Osteocyte (in vitro differentiated cells): ENCODE measurements at places on chromosomes 11 and 22. TPM values are rescaled to one million over a fixed set of nuclear protein-coding genes. Genes with fewer than 3 reads are reported as not detected.

The PRRG4 gene
- total RNA-seq = not detected in 2 replicates

GRCh38 chr22:20530368-20531153 is 23.2 kb downstream of the MED15 start:
- no peak for DNase-seq

DNA sequence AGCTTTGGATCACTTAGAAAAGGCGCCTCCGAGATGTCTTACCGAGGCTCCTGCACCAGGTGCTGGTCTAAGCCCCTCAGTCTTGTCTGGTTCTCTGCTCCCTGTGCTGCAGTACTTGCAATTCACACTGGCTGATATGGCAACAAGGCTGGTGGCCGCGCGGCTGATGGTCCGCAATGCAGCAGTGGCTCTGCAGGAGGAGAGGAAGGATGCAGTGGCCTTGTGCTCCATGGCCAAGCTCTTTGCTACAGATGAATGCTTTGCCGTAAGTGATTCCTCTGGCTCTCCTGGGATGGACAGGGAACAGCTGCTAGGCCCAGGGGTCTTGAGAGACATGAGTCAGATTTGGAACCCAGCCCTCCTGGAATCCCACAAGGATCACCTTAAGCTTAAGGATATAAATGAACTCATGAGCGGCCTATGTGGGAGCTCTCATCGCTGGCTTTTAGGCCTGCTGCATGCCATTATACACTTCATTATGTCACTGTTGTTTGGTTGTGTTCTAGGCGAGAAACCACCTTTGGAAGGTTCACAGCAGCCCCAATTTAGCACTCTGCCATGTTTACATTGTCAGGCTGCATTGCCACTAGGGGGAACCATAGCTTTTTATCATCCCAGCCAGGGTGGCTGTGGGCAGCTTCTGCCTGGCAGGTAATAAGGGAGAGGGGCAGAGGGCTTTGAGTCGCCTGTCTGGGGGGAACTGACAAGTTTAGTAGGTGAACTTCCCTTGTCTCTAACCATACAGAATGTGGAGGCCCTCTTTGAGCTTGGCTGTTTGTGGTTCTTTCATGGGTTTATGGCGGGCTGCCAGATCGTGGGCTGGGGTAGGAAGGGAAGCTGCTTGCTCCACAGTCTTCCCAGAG is 8.5 kb downstream of the ACAD8 start:
- no peak for DNase-seq

The HTR3B gene
- not detected in 2 replicates for total RNA-seq

DNA sequence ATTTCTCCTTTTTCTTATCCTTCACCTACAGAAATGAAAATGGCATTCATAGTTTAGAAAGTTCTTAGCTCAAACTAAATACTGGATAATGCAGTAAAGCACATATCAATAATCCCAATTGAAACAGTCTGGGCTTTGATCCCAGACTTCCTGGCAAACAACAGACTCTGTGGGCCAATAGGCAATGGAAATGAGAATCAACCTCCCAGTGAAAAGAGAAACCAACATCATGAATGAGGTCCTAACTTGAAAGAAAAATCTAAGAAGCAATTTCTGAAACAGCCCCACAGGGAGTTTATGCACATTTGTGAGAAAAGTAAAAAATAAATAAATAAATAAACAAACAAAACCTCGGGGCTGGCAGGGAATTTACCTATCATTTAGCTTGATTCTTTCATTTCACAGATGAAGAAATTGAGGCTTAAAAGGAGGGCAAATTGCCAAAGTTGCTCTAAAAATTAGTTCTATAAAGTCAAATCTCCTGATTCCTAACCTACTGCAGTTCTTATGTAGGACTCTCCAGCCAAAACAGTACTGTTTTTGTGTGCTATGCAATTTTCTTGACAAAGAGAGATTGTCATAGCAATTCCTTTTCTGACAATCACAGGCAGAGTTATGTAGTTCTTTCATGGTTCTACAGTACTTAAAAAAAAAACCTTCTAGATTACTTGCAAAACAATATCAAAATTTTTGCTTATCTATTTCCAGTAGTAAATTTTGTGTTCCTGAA is 265.8 kb downstream of the GRM5 start:
- DNase-seq = no peak

GRCh38 chr11:131411636-131412035 is 41.2 kb downstream of the NTM start:
- no peak for DNase-seq

The CHST1 gene
- total RNA-seq = 0.16 and 0.67 TPM in 2 replicates

The KCNJ1 gene
- total RNA-seq = not detected in 2 replicates

GRCh38 chr11:61362542-61362875 is 335 bp downstream of the TMEM138 start:
- DNase-seq = no peak

The PHLDA2 gene
- total RNA-seq = 89.6 and 96.1 TPM in 2 replicates

The MTA2 gene
- total RNA-seq = 91.6 and 107 TPM in 2 replicates

GRCh38 chr11:41121600-41121999 is 337.9 kb downstream of the LRRC4C start:
- no peak for DNase-seq

The OMP gene
- not detected in 2 replicates for total RNA-seq

The KDM4E gene
- not detected in 2 replicates for total RNA-seq

DNA sequence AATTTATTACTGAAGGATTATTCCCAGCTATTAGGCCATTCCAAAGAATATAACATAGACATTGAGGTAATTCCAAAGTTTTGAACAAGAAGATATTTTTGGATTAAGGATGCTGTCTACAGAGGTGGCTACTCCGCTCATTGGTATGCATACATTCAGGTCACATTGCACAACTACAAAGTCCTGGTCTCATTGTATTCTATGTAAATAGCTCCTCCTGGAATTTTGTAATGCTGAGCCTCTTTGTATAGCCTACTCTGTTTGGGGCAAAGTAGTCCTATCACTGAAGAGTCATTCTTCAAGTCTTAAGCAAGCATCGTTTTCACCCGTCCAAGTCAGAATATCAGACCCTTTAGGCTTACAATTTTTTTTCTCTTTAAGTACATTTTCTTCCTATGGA is 142.4 kb downstream of the KIF18A start:
- DNase-seq = no peak

DNA sequence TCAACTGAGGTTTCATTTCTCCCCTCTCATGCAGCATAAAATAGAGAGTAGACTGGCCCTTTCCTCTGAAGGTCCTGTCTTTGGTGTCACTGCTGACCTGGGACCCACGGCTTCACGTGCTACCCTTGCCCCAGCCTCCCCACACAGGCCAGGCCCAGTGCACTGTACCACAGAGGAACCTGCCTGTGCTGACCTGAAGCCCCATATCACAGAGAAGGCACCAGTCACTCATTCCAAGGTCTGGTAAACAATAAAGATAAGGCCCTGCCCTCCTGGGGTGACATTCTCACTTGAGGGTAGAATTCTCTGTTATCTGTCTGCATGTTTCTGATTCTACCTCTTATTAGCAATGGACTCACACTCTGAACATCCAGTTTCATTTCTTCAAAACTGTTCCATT is 51.3 kb downstream of the RPL27A start:
- DNase-seq = no peak

The LIN7C gene
- total RNA-seq = 20.3 and 21.8 TPM in 2 replicates

GRCh38 chr11:110374921-110375320 is 54.8 kb upstream of the FDX1 start:
- no peak for DNase-seq

- no peak for DNase-seq
Measured at GRCh38 chr11:32630844-32631243, 47.2 kb downstream of the EIF3M start.

DNA sequence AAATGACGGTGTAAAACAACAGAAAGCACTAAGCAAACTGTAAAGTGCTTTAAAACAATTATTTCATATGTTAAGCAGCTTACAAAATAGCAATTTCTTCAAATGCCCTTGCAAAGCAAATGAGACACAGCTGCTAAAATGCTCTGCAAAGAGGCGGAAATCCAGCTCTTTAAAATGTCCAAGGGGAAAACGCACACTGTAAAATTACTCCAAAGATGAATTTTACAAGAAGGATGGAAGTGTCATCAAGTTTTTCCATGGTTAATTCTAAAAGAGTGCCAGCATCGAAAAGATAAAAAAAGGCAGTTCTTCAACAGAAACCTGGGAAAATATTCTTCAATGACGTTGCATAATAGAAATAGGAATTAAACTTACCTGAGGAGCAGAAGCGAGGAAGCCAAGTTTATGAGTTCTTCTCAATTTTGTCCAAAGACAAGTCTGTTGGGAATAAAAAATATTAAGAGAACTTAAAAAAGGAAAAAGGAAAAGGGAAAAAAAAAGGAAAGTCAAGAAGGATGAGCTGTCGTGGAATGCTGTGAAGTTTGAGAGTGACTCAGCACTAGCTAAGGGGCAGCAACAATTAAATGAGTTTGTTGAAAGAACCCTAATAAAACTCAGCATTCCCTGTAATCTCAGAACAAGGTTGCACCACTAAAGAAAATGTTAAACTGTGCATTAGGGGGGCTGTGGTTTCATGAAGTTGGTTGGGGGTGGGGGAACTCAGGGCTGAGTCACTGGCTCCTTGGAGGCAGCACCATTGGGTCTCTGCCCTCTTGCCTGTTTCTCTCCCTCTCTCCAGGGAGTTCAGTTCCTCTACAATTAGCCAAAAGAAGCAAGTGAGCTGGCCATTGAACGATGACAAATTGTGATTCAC is 64.2 kb upstream of the BLID start:
- DNase-seq = no peak

- no peak for DNase-seq
Measured at GRCh38 chr11:36976741-36977140, 378.7 kb upstream of the RAG2 start.

GRCh38 chr22:23036684-23037428 is 33.5 kb upstream of the GNAZ start:
- no peak for DNase-seq

DNA sequence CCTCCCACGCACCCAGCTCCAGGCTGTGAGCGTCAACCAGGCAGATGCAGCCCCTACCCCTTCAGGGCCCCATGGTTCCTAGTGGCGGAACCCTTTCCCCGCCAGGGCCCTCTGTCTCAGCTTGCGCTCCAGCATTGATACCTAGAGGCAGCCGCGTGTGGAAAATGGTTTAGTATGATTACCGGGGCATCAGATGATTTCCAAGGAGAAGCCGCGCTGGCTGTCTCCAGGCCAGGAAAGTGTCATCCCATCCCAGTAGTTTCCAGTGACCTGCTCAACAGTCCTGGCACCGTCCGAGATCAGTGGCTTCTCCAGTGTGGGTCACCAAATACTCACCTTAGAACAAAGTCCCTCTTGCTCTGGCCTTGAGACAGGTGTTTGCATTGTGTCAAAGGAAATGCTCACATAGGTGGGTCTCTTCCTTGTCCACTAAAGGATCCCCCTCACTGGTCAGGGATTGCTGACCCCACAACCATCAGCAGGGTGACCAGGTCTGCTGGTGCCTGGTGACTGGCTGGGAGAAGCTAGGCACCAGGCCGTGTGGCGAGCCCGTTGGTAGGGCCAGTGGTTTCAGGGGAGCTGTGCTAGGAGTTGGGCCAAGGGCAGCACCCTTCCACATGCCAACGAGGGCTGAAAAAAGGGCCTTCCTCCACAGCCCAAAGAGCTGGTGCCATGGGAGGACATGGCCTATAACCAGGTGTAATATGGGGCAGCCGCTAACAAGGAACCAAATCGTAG is 109.4 kb downstream of the MORC2 start:
- peak; percentile 71 for DNase-seq

The OR8H2 gene
- not detected in 2 replicates for total RNA-seq

GRCh38 chr22:41982865-41983264 is 13.6 kb downstream of the SEPTIN3 start:
- no peak for DNase-seq

- no peak for DNase-seq
Measured at GRCh38 chr22:45538281-45538680, 35.6 kb downstream of the FBLN1 start.

- no peak for DNase-seq
Measured at GRCh38 chr22:45212992-45213751, 27.5 kb downstream of the KIAA0930 start.

The OR51E1 gene
- total RNA-seq = 0.81 and 1.1 TPM in 2 replicates

DNA sequence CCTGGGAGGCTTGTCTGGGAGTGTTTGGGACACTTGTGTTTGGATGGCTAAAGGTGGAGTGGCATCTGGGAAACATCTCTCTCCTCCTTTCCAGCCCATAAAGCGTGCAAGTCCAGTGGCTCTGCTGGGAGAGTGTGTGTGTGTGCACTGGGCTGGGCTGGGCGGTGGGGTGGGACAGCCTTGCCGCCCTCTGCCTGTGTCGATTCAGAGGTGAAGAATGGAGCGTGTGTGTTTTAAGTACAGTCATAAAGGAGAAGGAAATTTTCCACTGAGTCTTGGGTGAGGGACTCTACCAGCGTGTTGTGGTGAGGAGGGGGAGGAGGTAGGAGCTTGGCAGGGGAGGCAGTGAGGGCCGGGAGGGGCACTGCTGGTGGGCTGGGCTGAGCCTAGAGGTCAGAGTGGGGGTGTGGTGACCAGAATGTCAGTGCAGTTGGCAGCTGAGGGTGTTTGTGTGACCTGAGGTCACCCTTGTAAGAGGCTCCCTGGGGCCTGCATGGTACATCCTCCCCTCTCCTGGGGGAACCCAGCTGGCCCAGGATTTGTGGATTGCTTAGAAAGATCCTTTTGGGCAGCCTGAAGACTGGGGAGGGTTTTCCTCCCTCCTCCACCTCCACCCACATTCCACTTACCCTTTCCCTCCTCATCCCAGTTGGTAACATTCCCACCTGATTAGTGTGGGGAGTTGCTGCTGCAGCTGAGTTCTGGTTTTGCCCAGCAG is 1.7 kb downstream of the TIMP3 start:
- DNase-seq = no peak

DNA sequence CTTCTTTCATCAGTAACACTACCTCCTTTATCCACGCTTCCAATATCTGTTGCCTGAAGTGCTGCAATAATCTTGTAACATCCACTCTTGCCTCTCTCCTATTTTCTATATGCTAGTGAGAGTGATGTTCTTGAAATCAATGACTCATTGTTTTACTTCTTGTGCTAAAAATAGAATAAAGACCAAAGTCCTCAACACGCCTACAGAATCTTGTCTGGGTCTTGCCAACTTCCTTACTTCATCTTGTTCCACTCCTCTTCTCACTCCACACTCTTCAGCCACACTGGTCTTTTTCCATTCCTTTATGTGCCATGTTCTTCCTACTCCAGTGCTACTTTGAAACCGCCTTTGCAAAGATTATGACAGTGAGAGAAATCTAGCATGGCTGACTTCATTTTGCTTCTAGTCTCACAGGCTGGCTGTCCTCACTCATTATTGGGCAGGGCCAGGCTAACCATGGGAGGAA is 136.4 kb downstream of the CCDC81 start:
- no peak for DNase-seq

GRCh38 chr11:9017773-9018172 is 14.0 kb upstream of the NRIP3 start:
- DNase-seq = peak; percentile 64

DNA sequence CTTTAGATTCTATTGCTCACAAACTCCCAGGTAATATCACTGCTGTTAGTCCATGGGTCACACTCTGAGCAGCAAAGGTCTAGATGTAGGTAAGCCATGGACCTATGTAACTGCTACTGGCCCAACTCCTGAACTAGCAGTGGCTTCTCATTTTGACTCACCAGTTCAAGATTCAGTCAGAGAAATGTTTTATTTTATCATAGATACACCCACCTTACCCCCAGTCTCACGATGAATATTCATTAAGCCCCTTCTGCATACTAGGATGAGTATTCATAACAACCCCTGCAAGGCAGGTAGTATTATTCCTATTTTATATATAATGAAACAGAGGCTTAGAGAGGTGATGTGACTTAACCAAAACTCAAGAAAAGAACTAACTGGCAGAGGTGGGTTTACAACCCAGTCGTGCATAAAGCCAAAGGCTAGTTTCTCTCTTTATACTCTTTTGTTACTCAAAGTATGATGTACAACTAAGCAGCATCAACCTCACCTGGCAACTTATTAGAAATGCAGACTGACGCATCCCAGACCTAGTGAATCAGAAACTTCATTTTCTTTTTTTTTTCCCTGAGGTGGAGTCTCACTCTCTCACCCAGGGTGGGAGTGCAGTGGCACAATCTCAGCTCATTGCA is 957.6 kb upstream of the CCDC90B start:
- DNase-seq = no peak
